MV-4-11 (cell line): ENCODE measurements at places on chromosomes 1 and 21.

DNA sequence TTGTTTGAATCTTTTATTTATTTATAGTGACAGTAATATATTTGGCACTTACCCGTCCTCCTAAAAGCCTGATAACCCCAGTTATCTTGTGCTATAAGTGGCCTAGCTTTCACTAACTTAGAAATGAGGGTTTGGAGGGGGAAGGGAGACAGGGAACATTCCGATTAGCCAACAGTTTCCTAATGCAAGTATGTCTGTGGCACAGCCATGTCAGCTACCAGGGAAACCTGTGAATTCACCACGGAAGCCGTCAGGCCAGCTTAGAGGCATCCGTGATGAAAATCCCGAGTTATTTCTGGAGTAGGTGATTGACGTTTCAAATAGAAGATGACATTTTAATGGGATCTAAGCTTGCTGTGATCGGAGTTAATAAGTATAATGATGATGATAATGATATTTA, 39.4 kb upstream of the BCL10 start:
- no peak for DNase-seq

GRCh38 chr21:45930231-45930760, 51.3 kb upstream of the COL6A1 start:
- no peak for DNase-seq

DNA sequence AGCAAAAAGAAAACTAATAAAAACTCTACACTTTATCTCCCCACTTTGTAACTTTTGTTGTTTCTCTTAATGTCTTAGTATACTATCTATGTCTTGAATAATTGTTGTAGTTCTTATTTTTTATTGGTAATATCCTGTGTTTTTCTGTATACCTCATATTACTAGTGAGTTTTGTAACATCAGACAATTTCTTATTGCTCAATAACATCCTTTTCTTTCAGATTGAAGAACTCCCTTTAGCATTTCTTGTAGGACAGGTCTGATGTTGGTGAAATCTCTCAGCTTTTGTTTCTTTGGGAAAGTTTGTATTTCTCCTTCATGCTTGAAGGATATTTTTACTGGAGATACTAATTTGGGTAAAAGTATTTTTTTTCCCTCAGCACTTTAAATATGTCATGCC, 79.8 kb upstream of the LRRC8B start:
- DNase-seq = no peak

DNA sequence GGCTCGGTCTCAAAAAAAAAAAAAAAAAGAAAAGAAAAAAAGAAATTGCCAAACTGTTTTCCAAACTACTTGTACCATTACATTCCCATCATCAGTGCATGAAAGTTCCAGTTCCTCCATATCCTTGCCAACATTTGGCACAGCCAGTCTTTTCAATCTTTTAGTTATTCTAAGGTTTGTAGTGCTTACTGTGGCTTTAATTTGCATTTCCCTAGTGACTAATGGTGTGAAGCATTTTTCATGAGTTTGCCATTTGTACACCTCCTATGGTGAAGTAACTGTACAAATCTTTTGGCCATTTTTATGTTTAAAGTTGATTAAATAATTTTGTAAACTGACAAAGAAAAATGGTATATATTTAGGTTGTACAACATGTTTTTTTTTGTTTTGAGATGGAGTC, 70.7 kb downstream of the DEGS1 start:
- no peak for DNase-seq

DNA sequence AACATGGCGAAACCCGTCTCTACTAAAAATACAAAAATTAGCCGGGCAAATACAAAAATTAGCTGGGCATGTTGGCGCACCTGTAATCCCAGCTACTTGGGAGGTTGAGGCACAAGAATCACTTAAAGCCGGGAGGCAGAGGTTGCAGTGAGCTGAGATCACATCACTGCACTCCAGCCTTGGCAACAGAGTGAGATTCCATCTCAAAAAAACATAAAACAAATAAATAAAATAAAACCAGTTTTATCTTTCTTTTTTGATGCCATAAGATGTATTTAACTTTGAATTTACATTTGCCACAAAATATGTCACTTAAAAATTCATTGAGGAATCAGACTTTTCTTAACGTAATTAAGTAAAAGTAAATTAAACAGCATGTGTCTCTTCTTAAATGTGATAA, 113.3 kb upstream of the ERRFI1 start:
- no peak for DNase-seq

- no peak for DNase-seq
Measured at GRCh38 chr1:242718967-242719366, 194.5 kb upstream of the PLD5 start.

- no peak for DNase-seq
Measured at GRCh38 chr1:2642131-2642559, 9.3 kb upstream of the MMEL1 start.

GRCh38 chr1:50724626-50725286, 235.3 kb downstream of the FAF1 start:
- peak; percentile 92 for DNase-seq

DNA sequence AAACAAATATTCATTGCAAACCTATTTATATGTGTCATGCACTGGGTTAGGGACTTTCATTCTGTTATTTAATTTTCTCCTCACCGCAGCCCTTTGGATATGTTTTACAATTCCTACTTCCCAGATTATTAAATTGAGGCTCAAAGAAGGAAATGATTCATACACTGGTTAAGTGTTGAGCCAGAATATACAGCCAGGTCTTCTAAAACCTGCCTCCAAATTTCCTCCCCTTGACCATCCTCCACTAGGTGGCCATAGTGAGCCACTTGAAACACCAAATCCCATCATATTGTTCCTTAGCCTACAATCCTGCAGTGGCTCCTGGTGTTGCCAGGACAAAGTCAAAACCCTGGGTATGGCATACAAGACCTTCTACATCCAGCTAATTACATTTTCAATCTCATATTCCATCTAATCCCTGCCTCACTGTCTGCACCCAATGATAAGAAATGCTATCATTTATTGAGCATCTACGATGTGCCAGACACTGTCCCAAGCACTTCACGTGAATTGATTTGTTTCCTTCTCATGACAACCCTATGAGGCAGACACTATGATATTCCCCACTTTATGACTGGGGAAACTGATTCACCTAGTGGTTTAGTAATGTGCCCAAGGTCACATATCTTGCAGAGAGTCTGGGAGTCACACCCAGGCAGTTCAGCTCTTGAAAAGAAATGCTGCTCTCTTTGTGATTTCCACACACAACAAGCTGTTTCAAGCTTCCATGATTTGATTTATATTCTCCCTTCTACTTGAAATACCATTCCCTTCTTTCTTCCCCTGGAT, 23.6 kb upstream of the KIRREL1 start:
- peak; percentile 4 for DNase-seq

GRCh38 chr1:81467383-81467782, 333.4 kb upstream of the ADGRL2 start:
- no peak for DNase-seq

DNA sequence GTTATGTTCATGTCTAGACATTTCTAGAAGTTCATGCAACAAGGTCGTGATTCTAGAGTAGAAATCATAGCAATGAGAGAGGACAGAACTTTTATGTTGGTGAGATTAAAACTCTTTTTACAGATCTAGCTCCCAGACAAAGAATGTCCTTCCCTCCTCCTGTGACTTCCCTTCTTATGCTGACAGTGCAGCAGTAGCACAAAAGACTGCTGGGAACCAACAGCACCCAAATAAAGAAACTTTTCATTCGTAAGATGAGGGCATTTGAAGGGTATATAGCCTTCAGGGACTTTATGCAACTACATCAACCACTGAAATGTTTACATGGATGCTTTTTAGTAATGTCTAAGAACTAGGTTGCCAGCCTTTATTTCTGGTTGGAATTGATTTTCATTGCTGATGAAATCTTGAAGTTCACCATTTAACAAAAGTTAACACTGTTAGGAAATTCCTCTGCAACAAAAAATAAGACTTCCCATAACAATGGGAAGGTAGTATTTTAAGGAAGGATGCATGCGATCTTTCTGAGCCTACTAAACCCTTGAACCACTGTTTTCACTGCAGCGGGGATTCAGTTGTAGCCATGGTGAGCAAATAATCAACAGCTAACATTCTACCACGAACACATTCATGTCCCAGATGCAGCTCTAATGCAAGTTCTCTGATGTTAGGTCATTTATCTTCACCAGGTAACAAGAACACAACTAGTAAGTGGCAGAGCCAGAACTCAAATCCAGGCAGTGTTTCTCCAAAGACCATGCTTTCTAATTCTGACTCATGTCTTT, 672.8 kb downstream of the PTPRC start:
- DNase-seq = no peak

GRCh38 chr1:175676991-175677390, 66.4 kb downstream of the TNR start:
- DNase-seq = no peak

DNA sequence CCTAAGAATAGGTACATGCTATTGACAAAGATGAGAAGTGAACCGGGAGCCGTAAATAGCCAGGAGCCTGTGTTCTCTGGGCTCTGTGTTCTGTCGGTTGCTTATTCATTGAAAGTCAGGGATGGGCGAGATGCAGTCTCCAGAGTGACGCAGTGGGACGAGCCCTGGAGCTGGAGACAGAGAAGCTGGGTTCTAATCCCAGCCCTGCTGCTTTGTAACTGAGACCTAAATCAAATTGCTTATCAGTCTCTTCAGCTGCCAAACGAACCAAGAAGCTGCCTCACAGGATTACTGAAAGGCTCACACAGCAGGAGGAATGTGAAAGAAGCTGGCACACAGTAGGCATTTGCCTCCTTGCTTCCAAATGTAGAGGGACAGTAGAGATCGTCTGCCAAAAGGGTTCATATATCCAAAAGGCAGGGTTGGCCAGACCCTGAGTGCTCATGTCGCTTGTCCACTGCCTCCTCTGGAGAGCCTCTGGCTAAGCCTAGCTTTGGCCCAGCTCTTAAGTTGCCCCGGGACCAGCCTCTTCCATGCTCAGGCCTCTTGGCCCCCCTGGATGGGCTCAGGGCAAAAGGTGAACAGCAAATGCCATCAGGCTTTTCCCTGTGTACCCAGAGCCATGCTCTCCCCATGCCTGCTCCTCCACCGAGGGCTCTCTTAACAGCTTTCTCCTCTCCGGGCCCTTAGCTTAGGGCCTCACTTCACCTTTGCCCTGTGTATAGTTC, 134.2 kb upstream of the IPO9 start:
- DNase-seq = no peak

DNA sequence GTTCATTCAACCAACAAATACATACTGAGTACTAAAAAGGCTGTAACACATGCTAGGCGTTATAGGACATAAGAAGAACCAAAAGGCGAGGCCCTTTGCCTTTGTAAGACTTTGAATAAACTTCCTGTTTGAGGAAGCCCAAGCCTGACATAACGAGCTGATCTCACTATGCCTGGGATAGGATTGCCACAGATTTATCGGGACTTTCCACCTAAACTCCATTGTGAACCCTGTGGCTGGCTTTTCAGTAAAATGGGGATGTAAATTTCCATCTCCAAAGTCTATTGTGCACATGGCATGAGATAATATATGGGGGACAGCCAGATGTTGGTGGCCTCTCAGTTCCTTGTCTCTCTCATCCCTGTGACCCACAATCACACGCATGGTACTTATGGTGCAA, 41.9 kb downstream of the LMO4 start:
- no peak for DNase-seq

- peak; percentile 1 for DNase-seq
Measured at GRCh38 chr1:35574655-35575415, 1.7 kb downstream of the TFAP2E start.

- no peak for DNase-seq
Measured at GRCh38 chr1:227779685-227780084, 35.8 kb upstream of the PRSS38 start.

GRCh38 chr21:46058431-46059145, 39.3 kb upstream of the COL6A2 start:
- no peak for DNase-seq

DNA sequence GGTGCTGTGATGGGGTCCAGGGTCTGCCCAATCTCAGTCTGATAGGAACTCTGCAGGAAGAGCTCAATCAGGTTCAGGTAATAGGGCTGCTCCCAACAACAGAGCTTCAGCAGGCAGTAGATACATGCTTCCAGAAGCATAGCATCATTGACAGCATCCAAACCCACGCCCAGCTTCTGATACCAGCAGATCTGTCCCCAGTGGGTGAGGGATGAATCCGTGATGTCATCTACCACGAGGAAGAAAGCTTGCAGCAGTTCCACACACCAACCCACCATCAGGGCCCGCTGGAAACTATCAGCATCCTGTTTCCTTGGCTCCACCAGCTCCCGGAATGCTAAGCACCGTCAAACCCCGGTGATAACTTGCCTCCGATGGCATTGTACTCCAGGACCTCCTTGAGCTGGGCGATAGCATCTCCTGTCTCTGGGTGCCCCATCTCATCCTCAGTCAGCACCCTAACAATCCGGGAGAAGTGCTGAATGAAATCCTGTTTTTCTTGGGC, 14.7 kb downstream of the NEK2 start:
- no peak for DNase-seq

GRCh38 chr1:243890576-243890975, 40.5 kb upstream of the AKT3 start:
- no peak for DNase-seq

- no peak for DNase-seq
Measured at GRCh38 chr1:245730801-245731200, 576.0 kb downstream of the KIF26B start.

DNA sequence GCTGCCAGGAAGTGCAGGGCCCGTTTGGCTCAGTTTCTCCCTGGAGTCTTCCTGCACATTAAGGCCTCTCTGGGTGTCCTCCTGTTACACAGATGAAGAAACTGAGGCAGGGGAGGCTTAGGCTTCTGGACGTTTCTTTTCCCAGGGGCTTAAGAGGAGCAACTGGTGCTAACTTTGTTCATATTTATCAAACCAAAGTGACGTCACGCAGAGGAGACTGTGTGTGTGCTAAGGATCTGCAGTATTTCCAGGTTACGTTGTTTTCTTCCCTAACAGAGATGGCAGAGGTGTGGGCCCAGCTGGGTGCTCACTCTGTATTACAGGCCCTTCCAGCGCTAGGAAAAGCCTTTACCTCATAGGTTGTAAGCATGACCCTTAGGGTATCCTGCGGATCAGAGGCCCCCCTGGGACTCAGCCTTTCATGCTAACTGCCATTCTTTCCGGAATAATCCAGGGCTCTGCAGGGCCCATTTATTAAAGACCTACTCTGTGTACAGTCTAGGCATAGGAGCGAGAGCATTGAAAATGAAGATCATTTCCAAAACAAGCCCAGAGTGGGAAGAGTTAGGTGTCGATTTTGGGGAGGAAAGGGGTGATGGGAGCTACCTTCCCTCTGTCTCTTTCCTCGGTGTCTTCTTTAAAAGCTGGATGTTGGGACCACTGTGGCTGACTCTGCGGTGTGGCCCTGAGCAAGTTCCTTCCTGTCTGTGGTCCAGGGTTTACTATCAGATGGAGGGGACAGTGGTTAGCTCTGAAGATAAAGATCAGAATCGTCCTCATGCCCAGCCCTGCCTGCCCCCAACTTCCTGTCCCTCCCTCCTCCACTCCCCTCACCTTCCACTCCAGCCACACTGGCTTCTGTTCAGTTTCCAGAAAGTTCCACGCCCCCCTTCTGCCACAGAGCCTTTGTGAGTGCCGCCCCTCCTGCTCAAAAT, 4.6 kb downstream of the AGTRAP start:
- DNase-seq = peak; percentile 88

GRCh38 chr1:86616871-86617270, 70.0 kb downstream of the CLCA4 start:
- DNase-seq = peak; percentile 98

GRCh38 chr1:58011978-58012377, 534.5 kb downstream of the OMA1 start:
- DNase-seq = no peak
